Activated CD4-positive, alpha-beta T cell treated with anti-CD3 and anti-CD28 coated beads, Interleukin-2, amount 10 ng/mL, durations not matched to agents 7 days and 5 days (primary cell): ENCODE measurements at places on chromosomes 11 and 22.

- no peak for DNase-seq
Measured at GRCh38 chr11:103465555-103466140, 356.4 kb downstream of the DYNC2H1 start.

DNA sequence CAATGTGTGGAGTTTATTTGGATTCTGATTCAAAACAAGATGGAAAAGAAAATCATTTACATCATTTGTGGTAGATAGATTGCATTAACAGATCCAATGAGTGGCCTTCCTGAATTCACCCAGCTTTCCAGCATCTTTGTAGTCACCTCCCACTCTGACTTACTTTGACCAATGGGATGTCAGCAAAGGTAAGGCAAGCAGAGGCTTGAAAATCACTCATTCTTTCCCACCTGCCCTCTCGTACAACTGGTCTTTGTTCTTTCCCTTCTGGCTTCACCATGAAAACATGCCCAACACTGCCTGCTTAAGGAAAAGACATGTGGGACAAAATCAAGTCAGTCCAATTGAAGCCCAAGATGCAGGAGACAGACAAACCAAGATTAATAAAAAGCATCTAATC lies 202.1 kb downstream of the TTC28 start:
- no peak for DNase-seq

- DNase-seq: no peak
Measured at GRCh38 chr22:48210198-48210580, 1447.7 kb downstream of the TBC1D22A start.

- no peak for DNase-seq
Measured at GRCh38 chr11:94088906-94089305, 39.7 kb upstream of the PANX1 start.

DNA sequence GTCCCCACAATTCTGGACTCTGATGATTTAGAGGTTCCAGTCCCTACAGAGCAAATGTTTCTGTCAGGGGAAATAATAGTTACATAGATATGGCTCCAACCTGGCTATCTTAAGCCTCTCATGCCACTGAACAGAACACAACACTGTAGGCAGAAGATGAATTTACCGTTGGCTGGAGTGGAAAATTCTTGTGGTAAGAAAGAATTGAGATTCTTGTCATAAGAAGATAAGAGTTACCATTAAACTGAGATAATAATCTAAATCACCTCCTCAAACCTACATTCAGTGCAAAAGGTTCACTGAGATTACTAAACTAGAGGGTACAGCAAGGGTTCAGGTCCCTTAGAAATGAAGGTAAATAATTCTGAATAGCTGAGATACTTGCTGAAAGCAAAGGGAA lies 10.1 kb upstream of the NAALAD2 start:
- no peak for DNase-seq

DNA sequence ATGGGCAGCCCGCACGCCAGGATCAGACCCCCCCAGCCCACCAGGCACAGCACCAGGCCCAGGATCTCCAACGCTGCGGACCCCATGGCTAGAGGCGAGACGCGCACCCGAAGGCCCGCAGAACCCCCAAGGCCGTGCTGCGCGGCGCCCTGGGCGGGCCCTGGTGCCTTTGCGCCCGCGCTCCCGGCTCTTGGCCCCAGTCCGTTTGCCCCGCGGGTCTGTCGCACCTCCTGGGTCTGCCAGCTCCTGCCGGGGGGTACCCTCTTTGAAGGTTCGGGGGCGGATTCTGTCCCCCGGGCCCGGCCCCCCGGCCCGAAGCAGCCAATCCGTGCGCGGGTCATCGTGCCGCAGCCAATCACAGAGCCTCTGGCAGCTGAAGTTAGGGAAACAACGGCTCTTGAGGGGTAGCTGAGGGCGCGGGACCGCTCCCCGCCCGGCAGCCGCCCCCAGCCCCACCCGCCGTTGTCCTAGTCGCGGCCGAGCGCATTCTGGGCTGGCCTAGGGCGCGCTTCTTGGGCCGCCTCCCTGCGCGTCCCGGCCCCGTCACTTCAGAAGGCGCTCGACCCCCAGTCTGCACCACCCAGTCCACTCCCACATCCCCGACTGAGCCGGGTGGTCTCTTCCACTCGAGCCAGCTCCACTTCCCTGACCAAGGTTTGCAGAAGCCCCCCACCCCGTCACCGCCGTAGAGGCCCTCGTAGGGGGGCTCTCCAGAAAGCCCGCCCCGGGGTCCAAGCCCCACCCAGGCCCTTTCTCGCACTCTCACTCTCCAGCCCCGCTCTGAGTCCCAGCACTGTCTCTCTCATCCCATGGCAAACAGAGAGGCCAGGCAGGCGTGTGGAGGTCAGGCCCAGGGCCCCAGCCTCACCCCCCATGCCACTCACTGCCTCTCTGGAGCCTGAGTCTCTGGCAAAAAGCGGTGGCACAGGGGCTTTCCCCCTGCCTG lies at the start of gene CLDN5:
Gene CLDN5, minus strand, starts transcription at position 241 of the 946 bp plus-strand sequence. Its CDS starts 155 bp downstream, at position 86.
- no peak for DNase-seq

DNA sequence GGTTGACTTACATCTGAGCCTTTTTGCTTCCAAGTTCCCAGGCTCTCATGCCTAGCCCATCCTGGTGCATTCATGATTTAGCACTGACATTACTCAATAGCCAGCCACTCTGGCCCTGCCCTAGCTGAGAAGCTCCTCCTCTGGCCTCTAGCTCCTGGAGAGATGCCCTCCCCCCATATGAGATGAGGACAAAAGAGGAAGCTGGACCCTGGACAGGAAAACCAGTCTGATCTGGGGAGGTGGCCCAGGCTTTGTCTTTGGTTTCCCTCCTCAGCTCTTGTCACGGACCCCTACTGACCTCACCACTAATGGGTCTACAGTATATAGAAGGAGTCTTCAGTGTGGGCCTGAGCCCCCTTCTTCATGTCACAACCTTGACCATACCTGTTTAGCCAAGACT lies 3.0 kb downstream of the RHOG start:
- no peak for DNase-seq

GRCh38 chr11:73729594-73730206 lies 31.2 kb downstream of the RAB6A start:
- DNase-seq: no peak

- DNase-seq: no peak
Measured at GRCh38 chr11:12377106-12377823, at the start of gene PARVA. Gene PARVA (plus strand): TSS chr11:12377571. CDS start chr11:12377648, 77 bp downstream.

DNA sequence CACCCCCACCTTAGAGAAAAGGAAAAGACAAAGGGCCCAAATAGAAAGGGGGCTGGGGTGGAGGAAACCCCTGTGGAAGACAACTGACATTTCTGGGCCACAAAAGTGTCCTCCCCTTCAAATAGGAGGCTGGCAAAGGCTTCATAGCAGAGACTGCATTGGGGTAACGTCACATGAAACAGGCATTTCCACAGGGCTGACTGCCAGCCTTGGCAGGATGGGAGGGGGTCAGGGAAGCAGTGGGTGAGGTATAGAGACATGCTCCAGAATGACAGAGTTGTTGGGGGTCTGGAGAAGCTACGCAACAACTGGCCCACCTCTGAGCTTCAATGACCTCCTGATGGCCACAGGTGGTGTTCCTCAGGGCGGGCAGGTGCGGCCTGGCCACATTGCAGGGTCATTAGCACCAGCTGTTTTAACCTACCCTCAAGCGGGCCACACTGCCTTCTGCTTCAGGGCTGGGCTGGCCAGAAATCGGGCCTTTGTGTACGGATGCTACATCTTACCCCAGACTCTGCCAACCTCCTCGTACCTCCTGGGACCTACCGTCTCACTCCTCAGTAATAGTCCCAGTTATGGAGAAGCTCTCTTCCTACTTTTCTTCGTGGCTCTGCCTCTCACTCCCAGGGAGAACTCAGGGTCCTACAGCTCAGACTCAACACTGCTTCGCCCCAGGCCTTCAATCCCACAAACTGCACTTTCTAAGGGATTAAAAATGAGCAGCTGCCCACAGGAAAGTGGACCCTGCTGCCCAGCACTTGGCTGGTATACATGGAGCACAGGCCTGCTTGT lies 160.0 kb upstream of the NCAM1 start:
- DNase-seq: no peak

GRCh38 chr11:115191761-115192160 lies 312.5 kb downstream of the CADM1 start:
- no peak for DNase-seq

GRCh38 chr11:1171985-1172728 lies 14.4 kb downstream of the MUC5AC start:
- DNase-seq: no peak

DNA sequence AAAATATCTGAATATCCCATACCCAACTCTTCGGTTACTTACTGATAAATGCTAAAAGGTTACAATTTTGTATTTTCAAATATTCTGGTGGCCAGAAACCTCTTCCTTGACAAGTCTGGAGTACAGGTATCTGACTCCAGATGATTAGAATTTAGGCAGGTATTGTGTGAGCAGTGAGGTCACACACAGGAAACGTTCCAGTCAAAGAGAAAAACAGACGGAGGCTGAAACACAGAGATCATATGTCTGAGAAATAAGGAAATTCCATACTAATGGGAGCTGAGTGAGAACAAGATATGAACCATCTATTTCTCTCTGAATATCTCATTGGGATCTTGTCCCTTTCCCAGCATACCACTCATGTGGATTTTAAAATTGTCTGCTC lies 89.4 kb upstream of the IGLL5 start:
- DNase-seq: no peak

DNA sequence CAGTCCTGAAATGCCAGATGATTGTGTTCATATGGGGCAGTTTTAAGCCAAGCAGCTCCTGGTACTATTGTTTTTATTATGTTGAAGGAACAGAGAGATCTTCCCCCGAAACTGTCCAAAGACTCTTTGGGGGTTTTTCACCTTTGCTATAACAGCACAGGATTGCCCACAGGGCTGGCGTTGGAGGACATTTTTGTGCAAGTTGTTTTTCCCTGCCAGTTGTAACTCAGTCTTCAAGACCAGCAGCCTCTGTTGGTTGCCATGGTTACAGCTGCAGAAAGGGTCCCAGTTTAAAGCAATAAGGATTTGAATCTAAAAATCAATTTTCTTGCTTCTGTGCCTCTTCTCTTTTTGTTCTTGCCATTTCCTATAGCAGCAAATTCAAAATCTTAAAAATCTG lies 45.4 kb upstream of the YWHAH start:
- no peak for DNase-seq
